GM23338 (cell line): ENCODE measurements at places on chromosomes 7 and 10. TPM values are rescaled to one million over a fixed set of nuclear protein-coding genes. Genes with fewer than 3 reads are reported as not detected.

HABP2 gene
- not detected in 2 replicates for total RNA-seq

GBX1 gene
- total RNA-seq: 0.24 and 1.8 TPM in 2 replicates

AGAP9 gene
- total RNA-seq: 6.9 and 7.6 TPM in 2 replicates

CPA2 gene
- not detected in 2 replicates for total RNA-seq

EPO gene
- total RNA-seq: 0.89 TPM in 1 of 2 replicates, not detected in the other

VSTM4 gene
- 0.23 and 0.66 TPM in 2 replicates for total RNA-seq

ZNF804B gene
- total RNA-seq: not detected in 2 replicates

FKBP6 gene
- not detected in 2 replicates for total RNA-seq

OR6V1 gene
- total RNA-seq: not detected in 2 replicates

CCDC172 gene
- 3.8 and 4.6 TPM in 2 replicates for total RNA-seq

C10orf62 gene
- total RNA-seq: not detected in 2 replicates

C10orf67 gene
- total RNA-seq: not detected in 2 replicates

GRID2IP gene
- total RNA-seq: 1.5 TPM in 2 replicates

CHN2 gene
- 7.5 and 8.8 TPM in 2 replicates for total RNA-seq

NKX1-2 gene
- 37.0 and 39.4 TPM in 2 replicates for total RNA-seq

SMKR1 gene
- 0.70 TPM in 1 of 2 replicates, not detected in the other for total RNA-seq

ZCCHC24 gene
- 7.2 and 10.1 TPM in 2 replicates for total RNA-seq

RALA gene
- total RNA-seq: 43.5 and 51.9 TPM in 2 replicates
